Effector CD4-positive, alpha-beta T cell (primary cell): ENCODE measurements at places on chromosomes 11 and 22.

DNA sequence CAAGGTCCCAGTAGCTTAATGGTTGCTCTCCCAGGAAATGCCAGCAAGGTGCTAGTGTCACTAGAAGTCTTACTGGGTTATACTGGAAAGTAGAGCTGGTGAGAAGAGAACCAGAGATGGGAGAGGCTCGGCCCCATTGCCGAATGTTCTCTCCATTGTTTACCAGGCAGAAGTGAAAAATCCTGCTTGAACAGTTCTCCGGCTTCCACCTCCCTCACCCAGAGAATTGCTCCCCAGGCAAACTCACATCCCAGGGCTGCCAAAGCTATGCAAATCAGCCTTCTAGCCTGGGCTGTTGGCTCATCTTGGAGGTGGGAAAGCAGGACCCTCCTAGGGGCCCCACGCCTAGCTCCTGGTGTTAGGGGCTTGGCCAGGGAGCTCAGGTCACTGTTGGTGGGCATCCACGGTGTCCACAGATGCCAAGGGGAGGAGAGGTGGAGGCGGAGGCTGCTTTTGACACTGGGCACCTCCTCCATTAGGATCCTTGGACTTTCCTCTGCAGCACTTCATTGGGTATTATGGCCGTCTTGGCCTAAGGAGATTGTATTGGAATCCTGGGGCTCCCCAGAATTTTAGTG lies 20.1 kb downstream of the POU2F3 start:
- DNase-seq = no peak

DNA sequence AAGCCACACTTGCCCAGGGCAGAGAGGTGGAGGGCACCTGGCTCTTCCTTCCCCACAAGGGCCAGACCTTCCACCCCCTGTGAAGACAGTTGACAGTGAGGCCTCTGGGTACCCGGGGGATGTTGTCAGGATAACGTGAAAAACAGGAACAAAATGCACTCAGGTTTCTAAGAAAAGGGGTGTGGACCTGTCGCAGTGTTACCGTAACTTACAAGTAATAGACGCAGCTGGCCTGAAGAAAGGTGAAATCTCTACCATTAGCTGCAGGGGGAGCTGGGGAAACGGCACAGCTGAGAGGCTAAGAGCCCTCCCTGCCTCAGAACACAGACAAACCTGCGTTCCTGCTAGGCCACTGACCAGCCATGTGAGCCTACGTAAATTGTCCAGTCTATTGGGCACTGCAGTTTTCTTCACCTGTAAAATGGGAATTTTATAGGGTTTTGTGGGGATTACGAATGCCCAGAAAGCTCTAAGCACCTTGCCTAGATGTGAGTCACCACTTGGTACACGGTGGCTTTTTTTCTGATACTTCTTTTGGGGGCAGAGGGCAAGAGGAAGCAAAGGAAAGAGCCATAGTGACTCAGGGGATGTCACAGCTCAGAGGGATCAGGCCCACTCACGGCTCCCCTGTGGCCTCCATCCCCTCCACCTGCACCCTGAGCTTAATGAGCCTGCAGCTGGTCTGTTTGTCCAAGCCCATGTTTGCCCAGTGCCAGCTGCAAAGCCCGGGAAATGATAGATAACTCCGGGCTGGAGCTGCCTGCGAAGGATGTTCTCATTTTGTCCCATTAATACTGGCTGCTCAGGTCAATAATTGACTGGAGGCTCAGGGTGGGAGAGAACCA lies 18.4 kb upstream of the CABP7 start:
- no peak for DNase-seq

GRCh38 chr11:76850130-76850529 lies 10.6 kb upstream of the ACER3 start:
- no peak for DNase-seq

GRCh38 chr22:50251477-50252081 lies 514 bp upstream of the HDAC10 start:
- no peak for DNase-seq

DNA sequence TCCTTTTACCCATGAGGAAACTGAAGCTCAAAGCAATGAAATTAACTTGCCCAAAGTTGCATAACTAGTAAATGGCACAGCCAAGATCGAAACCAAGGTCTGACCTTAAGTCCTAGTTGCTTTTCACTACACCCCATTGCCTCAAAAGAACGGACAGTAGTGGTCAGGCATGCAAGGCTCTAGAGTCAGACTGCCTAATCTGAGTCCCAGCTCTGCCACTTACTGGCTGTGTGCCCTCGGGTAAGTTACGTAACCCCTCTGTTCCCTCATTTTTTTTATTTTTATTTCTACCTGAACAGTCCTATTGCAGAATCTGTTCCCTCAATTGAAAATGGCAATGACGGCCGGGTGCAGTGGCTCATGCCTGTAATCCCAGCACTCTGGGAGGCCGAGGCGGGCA lies 9.6 kb downstream of the CYB561A3 start:
- no peak for DNase-seq

- no peak for DNase-seq
These were observed 46.9 kb downstream of the PANX1 start for GRCh38 chr11:94175535-94175934.

GRCh38 chr11:19953909-19954308 lies 206.4 kb downstream of the DBX1 start:
- no peak for DNase-seq

DNA sequence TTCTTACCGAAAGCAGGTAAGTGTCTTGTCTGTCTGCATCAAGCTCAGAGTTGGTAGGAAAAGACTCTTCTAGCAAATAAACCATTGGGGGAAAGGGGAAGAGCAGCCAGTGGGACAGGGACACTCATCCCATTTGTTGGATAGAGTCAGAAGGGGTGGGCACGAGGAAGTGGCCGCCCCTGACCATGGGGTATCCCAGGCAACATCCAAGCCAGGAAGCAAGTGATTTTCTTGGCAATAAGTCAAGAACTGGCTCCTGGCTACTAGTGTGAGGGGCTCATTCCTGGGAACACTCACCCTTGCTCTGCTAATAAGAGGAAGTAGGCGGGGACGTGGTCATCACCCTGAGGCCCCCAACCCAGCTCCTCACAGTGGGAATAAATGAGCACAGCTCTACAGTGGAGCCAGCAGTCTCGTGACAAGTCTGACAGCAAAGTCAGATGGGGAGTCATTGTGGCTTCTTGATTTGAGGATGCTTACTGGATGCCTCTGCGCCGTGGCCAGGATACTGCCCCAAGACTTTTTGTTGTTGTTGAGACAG lies 6.7 kb downstream of the SLC25A18 start:
- DNase-seq = no peak

DNA sequence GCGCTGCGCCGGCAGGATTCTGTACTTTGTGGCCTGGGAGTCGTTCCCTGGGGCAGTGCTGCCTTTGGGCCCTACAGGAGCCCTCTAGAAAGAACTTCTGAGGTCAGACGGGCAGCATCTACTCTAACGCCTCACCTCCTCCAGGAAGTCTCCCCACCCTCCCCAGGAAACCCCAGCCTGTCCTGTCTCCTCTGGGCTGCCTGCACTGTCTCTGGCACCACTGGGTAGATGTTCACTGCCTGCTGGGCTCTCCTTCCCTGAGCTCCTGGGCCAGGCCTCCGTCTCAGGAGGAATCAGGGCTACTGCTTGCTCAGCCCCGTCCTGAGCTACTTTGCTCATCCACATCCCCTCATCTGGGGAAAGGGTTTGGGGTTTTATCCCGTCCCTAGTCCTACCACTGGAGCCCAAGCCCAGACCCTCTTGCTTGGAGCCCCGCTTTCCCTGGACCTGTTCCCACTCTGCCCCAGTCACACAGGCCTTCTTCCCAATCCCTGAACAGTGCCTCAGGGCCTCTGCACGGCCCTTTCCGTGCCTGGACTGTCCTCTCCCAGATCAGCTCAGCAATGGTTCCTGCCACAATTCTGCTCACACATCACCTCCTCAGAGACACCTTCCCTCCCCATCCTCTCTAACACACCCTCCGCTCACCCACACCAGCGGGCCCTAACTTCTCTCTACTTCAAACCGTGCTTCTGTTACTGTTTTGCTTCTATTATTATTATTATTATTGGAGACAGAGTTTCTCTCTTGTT lies 11.3 kb upstream of the TREH start:
- no peak for DNase-seq

DNA sequence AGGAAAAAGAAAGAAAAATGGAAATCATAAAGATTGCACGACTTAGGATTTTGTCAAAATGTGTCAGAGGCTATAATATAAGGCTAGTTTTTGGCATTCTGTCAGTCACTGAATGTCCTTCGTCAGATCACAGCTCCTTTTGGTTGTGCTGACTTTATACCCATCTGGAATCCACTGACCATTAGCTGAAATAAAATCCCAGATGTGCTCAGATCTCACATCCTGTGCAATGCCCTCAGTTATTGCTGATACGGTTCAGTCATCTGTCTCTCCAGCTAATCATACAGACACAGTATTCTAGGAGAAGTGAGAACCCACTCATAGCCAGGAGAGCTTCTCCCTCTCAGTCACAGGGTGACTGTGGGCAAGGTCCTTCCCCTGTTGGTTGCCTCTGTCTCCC lies 11.5 kb downstream of the CD44 start:
- DNase-seq = no peak

DNA sequence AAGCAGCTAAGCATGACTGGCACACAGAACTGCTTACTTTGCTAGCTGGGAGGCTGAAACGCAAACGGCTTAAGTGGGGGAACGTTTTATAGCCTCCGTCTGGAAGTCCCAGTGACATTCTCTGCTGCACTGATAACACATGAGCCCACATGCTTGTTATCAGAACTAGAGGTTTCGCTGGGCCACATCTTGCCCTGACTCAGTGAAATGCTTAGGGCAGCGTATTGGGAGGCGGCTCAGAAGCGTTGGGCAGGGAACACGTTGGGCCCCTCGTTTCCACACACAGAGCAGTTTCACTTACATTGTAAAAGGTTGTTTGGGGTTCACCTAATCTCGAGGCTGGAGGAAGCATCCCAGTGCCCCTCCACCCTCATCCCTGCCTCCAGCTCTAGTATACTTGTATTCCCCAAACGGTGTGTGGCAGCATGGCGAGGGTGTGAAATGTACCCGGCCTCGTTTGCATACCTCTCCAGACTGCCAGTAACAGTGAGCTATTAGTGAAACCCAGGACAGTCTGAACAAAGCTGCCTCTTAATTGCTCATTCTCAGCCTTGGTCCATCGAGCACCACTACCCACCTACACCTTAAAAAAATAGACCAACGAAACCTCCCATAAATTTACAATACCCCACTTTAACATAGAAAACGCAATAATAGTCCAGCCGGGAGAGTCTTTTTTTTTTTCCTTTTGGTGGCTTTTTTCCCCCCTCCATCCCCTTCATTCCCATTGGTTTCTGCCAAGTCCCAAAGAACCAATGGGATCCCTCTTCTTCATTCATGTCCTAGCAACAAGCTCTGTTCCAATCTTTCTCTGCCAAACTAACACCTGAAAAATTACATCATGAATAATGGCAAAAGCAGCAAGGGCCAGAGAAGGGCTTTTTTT lies 218.8 kb upstream of the SORL1-AS1 start:
- DNase-seq = no peak

- DNase-seq = no peak
These were observed 115.2 kb upstream of the IGLL5 start for GRCh38 chr22:22772396-22772795.

DNA sequence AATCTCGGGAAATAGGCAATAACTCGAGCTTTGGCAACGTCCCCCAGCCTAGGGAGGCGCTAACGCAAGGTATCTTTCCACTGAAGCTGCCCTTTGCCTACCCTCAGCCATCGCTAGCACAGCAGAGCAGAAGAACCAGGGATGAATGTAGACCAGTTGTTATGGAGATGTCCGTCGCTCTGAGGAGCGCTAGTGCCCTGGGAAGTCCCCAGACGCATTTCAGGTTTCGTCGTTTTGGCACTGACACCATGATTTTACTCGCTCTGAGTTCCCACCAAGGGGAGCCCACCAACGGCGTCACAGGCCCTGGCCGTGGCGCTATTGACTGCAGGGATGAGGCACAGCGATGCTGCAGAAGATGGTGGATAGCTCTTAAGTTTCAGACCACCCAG lies 22.7 kb upstream of the BDNF start:
- no peak for DNase-seq

GRCh38 chr11:93903989-93904388 lies 53.6 kb upstream of the VSTM5 start:
- no peak for DNase-seq

GRCh38 chr11:27153136-27153535 lies 112.5 kb downstream of the BBOX1 start:
- no peak for DNase-seq

GRCh38 chr11:134932761-134933160 lies 520.7 kb upstream of the B3GAT1 start:
- DNase-seq = no peak

DNA sequence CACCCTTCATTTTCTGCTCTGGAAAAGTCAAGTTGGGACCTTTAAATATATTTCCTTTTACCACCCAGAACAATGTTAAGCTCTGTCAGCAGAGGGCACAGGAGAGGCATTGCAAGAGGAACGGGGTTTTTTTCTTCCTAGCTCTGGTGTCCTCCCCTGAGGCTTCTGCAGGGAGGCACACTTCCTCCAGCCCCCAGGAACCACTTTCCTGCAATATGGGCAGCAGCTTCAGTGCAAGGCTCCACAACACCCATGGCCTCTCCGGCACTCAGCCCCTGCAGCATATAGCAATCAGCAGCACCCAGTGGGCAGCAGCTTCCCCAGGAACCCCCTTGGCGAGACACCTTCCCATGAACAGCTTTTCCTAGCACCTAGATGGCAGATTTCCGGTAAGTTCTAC lies 101.4 kb downstream of the SYT9 start:
- no peak for DNase-seq

- no peak for DNase-seq
These were observed 69.2 kb downstream of the BLID start for GRCh38 chr11:122046846-122047245.

GRCh38 chr11:34303028-34303570 lies 54.7 kb downstream of the ABTB2 start:
- DNase-seq = no peak

DNA sequence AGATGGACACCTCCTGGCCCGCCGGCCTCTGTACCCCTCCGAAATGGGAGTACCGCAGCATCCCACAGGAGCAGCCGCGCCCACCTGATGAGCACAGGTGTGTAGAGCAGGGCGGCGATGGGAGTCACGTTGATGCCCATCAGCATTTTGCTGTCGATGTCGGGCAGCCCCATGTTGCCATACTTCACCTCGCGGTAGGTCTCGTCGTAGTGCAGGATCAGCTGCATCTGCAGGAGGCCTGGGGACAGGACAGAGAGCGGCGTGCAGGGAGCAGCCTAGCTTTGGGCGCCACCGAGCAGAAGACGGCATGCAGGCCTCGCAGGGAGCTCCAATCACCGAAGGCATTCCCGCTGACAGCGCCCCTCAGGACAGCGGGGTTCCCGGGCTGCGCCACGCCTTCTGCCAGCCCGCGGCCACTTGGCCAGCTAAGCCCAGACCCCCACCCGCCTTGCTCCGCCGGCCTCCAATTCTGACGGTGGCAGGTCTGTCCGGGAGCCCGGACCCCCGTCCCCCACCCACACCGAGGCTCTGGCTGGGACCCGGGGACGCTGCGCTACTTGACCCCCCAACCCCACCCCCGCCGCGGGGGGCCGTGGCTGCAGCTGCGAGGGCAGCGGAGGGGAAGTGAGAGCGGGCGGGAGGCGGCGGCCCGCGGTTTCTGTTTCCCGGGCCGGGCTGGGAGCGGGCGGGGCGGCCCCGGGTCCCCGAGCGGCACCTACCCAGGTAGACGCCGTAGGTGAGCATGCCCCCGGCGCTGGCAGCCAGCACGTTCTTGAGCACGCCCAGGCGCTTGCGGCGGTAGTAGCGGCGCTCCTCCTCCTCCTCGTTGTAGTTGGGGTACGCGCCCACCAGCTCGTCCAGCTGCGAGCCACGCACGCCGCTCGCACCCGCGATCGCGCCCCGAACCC lies 705 bp downstream of the UNC93B1 start:
- DNase-seq = peak; percentile 50

GRCh38 chr22:41362615-41363014 lies 19.1 kb upstream of the TEF start:
- DNase-seq = no peak

GRCh38 chr11:113596658-113597057 lies 109.5 kb downstream of the TMPRSS5 start:
- DNase-seq = no peak
